ENCODE measurements at places on chromosomes 6 and 20.

DNA sequence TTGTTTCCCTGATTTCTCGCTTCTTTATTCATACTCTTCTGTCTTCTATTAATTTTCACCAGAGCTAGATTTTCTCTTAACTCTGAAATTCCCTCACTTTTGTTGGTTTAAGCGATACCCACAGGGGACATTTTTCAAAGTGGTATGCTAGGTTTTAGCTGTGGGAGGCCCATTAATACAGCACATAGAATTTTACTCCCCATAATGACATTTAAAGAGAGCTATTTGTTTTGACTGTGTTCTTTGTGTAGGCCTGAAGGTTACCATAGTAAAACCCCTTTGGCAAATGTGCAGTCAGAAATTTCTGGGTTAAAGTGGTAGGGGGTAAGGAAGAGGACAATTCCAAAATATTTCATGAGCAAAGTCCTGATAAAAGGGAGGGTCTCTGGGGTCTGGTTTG, 721.1 kb upstream of the CITED2 start:
- no peak overlapping the region for H3K4me3 ChIP-seq
- no peaks in the 10 kb centered on the region for H3K4me1 ChIP-seq
- no peak overlapping the region for H3K27ac ChIP-seq
- no peaks in the 10 kb centered on the region for H3K36me3 ChIP-seq

DNA sequence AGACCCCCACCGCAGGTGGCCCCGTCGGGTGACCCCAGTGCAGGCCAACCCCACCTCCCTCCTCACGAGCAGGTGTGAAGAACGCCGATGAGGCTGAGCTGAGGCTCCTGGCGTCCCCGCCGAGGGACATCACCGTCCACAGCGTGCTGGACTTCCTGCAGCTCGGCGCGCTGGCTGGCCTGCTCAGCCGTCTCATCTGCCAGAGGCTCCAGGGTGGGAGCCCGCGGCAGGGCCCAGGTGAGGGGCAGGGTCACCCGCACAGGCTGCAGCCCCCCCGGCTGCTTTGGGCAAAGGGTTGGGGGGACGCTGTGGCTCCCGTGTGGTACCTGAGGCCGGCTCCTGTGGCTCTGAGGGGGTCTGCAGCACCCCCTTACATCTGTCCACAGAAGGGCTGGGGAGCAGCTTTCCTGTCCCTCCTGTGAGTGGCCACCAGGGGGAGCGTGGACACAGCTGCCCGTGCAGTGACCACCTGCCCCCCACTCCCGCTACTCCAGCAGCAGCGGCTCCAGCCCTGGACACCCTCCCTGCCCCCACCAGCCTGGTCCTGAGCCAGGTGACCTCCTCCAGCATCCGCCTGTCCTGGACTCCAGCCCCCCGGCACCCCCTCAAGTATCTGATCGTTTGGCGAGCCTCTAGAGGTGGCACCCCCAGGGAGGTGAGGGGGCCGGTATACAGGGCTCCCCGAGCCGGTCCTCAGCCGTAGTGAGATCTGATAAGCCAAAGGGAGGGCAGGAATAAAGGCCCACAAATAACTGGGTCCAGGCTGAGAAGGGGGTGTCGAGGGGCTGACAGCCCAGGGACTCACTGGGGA, 16.5 kb downstream of the COL20A1 start:
- no peak overlapping the region for H3K27ac ChIP-seq
- H3K4me3 ChIP-seq, result no peak overlapping the region
- H3K4me1 ChIP-seq, result no peaks in the 10 kb centered on the region

DNA sequence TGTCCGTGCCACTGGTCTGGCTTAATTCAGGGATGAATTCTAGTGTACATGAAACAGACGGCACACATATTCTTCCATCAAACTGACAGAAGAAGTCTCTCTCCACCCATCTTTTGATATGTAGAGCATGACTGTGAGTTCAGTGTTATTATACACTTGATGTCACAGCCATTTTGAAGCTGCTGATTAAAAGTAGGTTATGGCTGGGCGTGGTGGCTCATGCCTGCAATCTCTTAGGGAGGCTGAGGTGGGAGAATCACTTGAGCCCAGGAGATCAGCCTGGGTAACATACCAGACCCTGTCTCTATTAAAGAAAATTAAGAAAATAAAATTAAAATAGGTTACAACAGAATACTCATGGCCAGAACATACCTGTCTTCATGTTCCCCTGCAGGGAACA, 20.7 kb downstream of the C6orf15 start:
- no peaks in the 10 kb centered on the region for H3K27me3 ChIP-seq
- H3K4me1 ChIP-seq, result no peaks in the 10 kb centered on the region
- H3K36me3 ChIP-seq, result no peaks in the 10 kb centered on the region
- H3K27ac ChIP-seq, result no peak overlapping the region
- DNase-seq, result no peak

GRCh38 chr20:17624551-17625245, 54.8 kb downstream of the DSTN start:
- H3K27me3 ChIP-seq, result no peaks in the 10 kb centered on the region
- no peaks in the 10 kb centered on the region for H3K36me3 ChIP-seq
- peak; percentile 35 for DNase-seq
- no peak overlapping the region for H3K4me3 ChIP-seq
- H3K27ac ChIP-seq, result no peak overlapping the region
- no peaks in the 10 kb centered on the region for H3K4me1 ChIP-seq

GRCh38 chr20:20233041-20233514, 134.8 kb upstream of the INSM1 start:
- no peaks in the 10 kb centered on the region for H3K4me1 ChIP-seq
- H3K36me3 ChIP-seq, result no peaks in the 10 kb centered on the region
- no peak overlapping the region for H3K4me3 ChIP-seq
- DNase-seq, result no peak
- H3K27me3 ChIP-seq, result no peaks in the 10 kb centered on the region
- H3K27ac ChIP-seq, result no peak overlapping the region

DNA sequence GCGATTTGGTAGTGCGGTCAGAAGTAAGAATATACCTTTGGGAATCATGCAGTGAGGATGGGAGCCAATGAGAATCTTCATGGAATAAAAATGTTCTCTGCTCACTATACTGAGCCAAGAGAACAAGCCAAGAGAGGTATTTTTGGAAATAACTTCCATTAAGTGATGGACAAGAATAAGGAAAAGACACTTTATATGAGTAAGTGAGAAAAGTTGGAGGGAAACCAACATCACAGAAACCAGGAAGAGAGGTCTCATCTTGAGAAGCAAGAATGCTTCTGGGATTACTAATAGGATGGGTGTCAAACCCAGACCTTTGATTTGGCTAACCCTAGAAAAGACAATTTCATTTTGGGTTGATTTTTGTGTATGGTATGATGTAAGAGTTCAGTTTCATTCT, 181.2 kb upstream of the JAG1 start:
- no peak for DNase-seq
- H3K4me1 ChIP-seq, result no peaks in the 10 kb centered on the region
- H3K27me3 ChIP-seq, result no peaks in the 10 kb centered on the region
- H3K27ac ChIP-seq, result no peak overlapping the region
- no peaks in the 10 kb centered on the region for H3K36me3 ChIP-seq

- H3K36me3 ChIP-seq, result no peaks in the 10 kb centered on the region
- no peaks in the 10 kb centered on the region for H3K4me1 ChIP-seq
- H3K27me3 ChIP-seq, result no peaks in the 10 kb centered on the region
- H3K4me3 ChIP-seq, result no peak overlapping the region
- DNase-seq, result peak; percentile 57
Measured at GRCh38 chr6:140485740-140486449, 1111.4 kb upstream of the CITED2 start.

GRCh38 chr20:47792021-47792618, 6.8 kb upstream of the SULF2 start:
- H3K27ac ChIP-seq, result no peak overlapping the region
- no peaks in the 10 kb centered on the region for H3K36me3 ChIP-seq
- peak; percentile 81 for DNase-seq
- H3K4me1 ChIP-seq, result peaks cover 8% of the 10 kb centered on the region

GRCh38 chr20:32521780-32522525, 63.2 kb downstream of the NOL4L start:
- H3K36me3 ChIP-seq, result no peaks in the 10 kb centered on the region
- no peaks in the 10 kb centered on the region for H3K27me3 ChIP-seq
- H3K4me3 ChIP-seq, result no peak overlapping the region

DNA sequence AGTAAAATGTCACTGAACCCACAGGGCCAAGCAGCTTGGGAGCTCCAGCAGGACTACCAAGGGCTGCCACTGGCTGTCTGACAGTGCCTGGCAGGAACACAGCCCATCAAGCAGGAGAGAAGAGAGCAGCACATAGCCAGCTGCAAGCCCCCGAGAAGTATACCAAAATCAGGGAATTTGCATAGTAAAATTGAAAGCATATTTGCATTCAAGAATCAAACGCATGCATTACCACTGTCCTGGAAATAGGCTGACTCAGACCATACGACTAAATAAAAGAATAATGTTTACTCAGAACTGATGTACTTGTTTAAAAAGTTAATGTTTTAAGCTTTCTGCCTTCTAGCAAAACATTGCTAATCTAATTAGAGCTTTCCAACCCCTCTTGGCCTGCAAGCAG, 298.1 kb downstream of the TFAP2B start:
- H3K27me3 ChIP-seq, result no peaks in the 10 kb centered on the region
- no peaks in the 10 kb centered on the region for H3K36me3 ChIP-seq
- no peak overlapping the region for H3K4me3 ChIP-seq
- DNase-seq, result no peak
- no peaks in the 10 kb centered on the region for H3K4me1 ChIP-seq

DNA sequence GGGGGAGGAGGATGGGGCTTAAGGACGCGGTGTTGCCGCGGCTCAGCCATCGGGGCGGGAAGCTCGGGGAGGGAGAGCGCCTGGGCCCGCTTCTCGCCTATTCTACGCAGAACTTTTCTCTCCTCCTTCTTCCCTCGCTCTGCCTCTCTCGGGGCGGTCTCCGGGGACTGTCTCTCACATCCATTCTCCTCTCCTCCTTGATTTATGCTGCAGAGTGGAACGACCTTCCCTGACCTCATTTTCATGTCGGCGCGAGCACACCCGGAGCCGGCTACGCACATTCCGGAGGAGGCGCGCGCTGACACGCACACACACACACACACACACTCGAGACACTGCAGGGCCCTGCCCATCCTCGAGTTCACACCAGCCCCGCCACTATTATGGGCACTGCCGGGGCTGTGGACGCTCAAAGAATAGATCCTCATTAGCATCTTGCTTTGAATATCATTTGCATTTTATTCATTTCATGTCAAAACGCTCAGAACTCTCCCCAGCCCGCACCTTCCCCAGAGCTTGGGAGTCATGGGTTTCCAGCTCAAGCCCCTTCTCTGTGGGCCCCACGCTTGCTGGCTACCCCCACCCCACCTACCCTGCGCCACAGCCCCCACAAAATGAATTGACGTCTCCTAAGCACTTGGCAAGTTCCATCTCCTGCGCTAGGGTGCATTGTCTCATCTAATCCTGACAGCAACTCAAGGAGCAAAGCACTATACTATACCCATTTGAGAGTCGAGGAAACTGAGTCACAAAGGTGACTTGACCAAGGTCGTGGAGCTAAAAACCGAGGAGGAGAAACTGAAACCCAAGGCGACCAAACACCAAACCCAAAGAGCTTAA, 36.8 kb downstream of the NCR2 start:
- H3K27me3 ChIP-seq, result peaks cover 11% of the 10 kb centered on the region
- peak overlapping the region; percentile 21 for H3K4me3 ChIP-seq
- no peaks in the 10 kb centered on the region for H3K36me3 ChIP-seq
- H3K4me1 ChIP-seq, result peaks cover 11% of the 10 kb centered on the region

DNA sequence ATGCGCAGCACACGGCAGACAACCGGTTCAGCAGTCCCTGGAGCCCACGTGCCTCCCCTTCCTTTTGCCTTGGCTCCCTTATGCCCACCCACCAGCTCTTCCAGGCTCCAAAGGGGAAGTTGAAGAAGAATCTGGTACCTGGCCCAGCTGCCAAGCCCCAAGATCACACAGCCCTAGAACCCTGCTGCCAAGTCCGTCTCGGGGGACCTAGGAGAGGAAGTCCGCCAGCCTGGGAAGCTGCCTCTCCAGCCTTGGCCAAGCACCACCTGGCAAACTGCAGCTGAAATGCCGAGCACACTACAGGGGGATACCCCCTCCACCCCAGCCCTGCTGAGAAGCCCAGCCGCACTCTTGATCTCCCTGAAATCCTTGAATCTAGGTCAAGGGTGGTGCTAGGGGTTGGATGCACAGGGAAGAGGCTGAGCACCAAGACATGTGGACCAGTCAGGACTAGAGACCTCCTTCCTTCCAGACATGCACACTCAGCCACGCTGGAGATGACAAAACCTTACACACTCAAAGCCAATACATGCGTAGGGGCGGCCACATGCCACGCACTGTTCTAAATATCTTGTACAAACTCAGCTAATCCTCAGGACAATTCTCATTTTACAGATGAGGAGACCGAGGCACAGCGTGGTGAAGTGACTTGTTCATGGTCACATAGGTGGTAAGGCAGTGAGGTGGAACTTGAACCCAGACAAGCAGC, 124.1 kb downstream of the PREX1 start:
- H3K27me3 ChIP-seq, result no peaks in the 10 kb centered on the region
- H3K27ac ChIP-seq, result no peak overlapping the region
- DNase-seq, result no peak
- H3K4me1 ChIP-seq, result peaks cover 8% of the 10 kb centered on the region

GRCh38 chr20:7323957-7324356, 556.5 kb downstream of the BMP2 start:
- H3K4me1 ChIP-seq, result no peaks in the 10 kb centered on the region
- H3K36me3 ChIP-seq, result no peaks in the 10 kb centered on the region
- no peaks in the 10 kb centered on the region for H3K27me3 ChIP-seq

DNA sequence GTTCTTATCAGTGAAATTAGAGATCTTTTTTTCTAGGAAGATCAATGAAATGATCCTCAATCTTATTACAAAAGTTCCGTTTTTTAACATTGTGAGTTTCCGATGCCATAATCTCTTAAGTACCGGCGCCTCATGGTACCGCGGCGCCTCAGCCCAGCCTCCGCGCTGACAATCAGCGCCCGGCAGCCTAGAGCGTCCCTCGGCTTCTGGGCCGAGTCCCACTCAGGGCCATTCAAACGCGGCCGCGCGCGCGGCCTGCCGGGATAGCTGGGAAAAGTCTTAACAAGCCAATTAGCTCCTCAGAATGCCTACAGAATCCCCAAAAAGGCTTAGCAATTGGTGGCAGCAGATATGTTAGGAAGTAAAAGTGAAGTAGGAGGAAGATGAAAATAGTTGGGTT, 204.8 kb downstream of the ADGB start:
- H3K27me3 ChIP-seq, result no peaks in the 10 kb centered on the region
- peak; percentile 34 for DNase-seq
- H3K27ac ChIP-seq, result no peak overlapping the region
- no peak overlapping the region for H3K4me3 ChIP-seq
